ENCODE measurements at places on chromosomes 11 and 22. TPM values are rescaled to one million over a fixed set of nuclear protein-coding genes. Genes with fewer than 3 reads are reported as not detected.

DNA sequence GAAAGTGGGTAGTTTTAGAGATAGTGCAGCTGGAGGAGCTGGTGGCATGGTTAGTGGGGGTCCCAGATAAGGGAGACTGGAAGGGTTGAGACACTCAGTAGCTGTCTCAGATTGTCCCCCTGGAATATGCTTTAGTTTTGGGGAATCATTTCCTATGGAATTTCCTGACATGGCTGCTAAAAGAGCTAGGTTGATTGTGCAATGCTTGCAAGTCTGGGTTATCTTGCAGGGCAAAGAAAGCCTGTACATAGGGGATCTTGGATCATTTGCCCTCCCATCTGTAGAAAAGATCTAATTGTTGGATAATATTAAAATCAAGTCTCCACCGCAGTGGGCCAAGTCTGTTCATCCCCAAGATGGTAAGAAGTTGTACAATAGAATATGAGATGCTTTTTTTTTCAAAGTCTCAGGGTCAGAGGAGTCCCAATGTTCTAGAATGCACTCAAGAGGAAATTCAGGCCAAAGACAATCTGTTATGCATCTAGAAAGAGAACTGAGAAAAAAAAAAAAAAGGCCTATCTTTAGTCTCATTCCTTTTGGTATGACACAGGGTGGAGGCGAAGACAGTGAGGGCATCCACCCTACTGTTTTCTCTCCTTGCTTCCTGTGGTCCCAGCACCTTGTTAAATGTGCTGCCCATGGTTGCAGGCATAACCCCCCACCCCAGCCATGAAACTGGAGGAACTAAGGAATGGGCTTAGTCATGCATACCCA lies 20.2 kb downstream of the MS4A6E start:
- DNase-seq: no peak

RIMBP3C gene
- total RNA-seq: 0.22 TPM

DNA sequence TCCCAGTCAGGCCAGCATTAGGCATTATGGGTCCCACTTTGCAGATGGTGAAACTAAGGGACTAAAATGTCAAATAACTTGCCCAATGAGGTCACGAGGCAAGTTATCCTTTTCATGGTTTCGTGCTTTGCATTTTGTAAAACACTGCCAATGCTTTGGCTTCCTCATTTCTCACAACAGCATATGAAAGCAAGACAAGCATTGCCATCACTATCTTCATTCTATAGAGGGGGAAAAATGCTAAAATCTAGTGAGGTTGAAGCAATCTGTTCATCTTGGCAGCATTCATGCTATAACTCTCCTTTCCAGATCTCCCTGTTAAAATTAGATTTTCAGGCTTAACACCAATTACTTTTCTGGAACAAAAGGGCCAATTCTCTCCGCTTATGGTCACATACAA lies 14.8 kb downstream of the FAM181B start:
- no peak for DNase-seq

GRCh38 chr11:93850594-93851018 lies at the start of gene VSTM5:
VSTM5 (minus strand) TSS chr11:93850618; CDS start chr11:93850502, 116 bp downstream.
- DNase-seq: no peak

DNA sequence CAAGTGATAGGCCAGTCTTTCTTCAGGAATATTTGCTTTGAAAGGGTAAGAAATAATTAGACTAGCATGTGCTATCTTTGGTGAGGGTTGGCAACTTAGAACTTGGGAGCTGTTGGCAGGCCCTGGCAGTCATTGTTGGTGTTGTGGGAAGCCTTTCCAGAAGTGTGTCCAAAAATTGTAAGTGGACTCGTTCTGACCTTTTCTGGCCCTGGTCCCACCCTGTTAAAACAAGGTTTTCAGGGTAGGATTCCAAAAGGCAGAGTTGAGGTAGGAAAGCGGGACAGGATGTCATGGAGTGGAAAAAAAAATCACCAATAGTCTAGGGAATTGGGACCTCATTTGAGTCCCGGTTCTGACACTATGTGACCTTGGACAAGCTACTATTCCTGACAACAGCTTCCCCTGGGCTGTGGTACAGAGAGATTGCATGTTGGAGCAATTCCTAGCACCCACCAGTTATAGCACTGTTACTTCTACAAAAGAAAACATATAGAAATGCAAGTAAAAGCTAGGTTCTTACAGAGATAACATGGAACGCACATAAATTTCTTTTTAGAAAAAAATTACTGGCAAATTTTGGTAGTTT lies 299.3 kb upstream of the DDI1 start:
- DNase-seq: no peak

- peak; percentile 82 for DNase-seq
These were observed 6.6 kb downstream of the TSPAN4 start for GRCh38 chr11:849104-849824.

GRCh38 chr11:21628641-21629040 lies 564.2 kb upstream of the ANO5 start:
- DNase-seq: no peak

DNA sequence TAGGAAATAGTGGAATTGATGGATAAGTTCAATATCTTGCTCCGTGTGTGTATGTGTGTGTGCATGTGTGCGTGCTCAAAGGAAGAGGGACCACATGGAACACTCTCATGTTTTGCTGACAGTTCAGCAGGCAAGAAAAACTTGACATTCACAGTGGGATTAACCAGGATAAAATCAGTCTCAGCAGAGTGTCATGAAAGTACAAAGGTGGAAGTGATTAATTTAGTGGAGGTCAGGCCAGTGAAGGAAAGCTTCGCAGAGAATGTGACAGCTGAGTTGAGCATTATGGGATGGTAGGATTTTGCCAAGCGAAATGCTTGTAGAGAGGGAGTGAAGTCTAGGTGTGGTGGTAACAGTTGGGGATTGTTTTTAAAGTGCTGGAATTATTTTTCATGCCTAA lies 15.7 kb upstream of the FBXO3 start:
- no peak for DNase-seq

CNGA4 gene
- 0.20 TPM for total RNA-seq

MPPED1 gene
- total RNA-seq: 0.28 TPM

DNA sequence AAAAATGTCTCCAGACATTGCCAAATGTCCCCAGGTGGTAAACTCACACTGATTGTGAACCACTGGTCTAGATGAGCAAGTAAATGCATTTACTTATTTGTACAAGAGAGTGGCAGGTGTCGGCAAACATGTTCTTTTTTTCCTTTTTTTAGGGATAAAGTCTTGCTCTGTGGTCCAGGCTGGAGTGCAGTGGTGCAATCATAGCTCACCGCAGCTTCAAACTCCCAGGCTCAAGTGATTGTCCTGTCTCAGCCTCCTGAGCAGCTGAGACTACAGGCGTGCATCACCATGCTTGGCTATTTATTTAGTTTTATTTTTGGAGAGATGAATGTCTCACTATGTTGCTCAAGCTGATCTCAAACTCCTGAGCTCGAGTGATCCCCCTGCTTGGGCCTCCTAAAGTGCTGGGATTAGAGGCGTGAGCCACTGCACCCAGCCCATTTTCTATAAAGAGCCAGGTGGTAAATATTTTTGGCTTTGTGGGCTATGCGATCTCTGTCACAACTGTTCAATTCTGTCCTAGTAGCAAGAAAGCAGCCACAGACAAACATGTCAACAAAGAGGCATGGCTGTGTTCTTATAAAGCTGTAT lies 1.4 kb downstream of the VPREB1 start:
- no peak for DNase-seq

- no peak for DNase-seq
These were observed 26.5 kb downstream of the PGA5 start for GRCh38 chr11:61267437-61267841.

TENM4 gene
- total RNA-seq: 4.3 TPM

- DNase-seq: no peak
These were observed 124.3 kb downstream of the DBX1 start for GRCh38 chr11:20035701-20036601.

OR5W2 gene
- not detected for total RNA-seq

GRCh38 chr11:85947431-85948272 lies 92.5 kb downstream of the CCDC83 start:
- no peak for DNase-seq

HORMAD2 gene
- not detected for total RNA-seq

ACR gene
- total RNA-seq: not detected

DNA sequence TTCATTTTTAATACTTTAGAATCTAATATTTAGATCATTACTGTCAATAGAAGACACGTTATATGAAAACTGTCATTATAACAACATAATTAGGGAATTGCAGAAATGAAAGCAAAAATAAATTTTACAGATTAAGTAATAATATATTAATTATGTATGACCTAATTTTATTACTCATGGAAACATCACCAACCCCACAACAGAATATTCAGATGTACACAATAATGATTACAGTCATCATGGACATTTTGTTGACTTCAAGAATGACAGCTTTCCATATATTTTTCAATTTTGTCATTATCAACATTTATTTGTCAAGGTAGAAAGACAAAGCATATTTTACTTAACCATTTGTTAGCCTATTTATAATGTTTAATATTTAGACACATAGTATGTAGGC lies 119.9 kb downstream of the MAML2 start:
- no peak for DNase-seq

DNA sequence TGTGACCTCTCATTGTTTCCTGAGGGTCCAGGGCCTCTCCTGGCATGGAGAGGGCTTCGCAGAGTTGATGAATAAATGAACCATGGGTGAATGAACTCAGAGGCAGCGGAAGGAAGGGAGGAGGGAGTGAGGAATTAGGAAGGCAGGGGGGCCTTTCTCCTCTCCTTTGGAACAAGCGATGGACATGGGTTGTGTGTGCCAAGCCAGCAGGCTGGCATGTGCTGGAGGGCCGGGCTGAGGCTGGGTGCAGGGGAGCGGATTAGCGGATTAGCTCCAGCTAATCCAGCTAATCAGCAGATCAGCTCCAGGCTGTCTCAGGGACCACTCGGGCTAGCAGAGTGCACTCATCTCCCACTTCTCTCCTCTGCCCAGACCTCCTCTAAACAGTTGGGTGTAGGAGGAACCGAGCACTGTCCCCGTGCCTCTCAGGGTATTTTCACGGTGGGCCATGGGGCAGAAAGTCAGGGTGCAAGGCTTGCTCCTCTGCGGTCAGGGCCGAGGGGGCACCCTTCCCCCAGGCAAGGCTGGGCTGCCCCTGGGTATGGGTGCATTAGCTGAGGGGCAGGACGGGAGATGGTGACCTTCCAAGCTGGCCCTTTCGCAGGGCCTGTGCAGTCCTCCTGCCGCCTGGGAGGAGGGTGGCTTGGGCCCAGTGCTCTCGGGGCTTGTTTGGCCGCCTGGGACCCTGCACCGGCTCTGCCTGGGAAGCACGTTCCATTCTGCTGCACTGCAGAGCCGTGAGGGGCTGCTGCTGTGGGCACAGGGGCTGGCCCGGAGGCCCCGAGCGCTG lies 120.3 kb upstream of the B3GAT1 start:
- DNase-seq: peak; percentile 17

- DNase-seq: peak; percentile 60
These were observed 179.2 kb upstream of the ZBED5 start for GRCh38 chr11:11036848-11037732.

GRCh38 chr11:70643642-70644041 lies 245.3 kb downstream of the CTTN start:
- no peak for DNase-seq

DNA sequence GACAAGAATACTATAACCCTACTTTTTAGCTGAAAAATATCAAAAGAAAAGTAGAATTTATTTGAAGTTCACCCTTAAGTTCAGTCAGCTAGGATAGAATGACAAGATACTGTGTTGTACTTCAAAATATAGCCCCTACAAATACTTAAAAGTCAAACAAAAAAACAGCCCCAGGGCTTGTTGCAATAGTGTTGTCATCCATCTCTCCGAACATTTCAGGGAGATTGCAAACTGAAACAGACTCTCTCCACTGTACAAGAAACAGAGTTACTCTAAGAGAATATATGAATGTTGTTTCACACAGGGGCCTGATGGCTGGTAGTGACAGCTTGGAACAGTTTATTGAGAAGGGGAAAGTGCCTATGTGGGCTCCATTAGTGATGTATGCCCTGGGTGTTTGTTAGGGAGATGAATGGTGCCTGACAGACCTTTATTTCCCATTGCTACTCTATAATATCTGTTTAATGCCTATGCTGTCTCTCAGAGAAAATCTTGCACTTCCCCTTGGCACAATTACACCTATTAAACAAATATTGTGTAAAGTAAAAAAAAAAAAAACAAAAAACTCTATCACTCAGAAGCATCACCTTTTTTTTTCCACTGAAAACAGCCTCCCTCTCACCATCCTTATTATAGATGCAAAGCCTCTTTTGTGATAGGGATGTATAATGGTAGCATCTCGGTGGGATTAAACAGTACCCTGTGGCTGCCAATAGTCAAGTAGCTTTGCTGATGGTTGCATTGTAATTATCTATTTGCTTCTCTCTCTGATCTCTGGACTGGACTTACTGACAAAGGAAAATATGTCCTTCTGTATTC lies 506.3 kb upstream of the LUZP2 start:
- DNase-seq: no peak

OR4D5 gene
- not detected for total RNA-seq

TEX12 gene
- 0.31 TPM for total RNA-seq

DNA sequence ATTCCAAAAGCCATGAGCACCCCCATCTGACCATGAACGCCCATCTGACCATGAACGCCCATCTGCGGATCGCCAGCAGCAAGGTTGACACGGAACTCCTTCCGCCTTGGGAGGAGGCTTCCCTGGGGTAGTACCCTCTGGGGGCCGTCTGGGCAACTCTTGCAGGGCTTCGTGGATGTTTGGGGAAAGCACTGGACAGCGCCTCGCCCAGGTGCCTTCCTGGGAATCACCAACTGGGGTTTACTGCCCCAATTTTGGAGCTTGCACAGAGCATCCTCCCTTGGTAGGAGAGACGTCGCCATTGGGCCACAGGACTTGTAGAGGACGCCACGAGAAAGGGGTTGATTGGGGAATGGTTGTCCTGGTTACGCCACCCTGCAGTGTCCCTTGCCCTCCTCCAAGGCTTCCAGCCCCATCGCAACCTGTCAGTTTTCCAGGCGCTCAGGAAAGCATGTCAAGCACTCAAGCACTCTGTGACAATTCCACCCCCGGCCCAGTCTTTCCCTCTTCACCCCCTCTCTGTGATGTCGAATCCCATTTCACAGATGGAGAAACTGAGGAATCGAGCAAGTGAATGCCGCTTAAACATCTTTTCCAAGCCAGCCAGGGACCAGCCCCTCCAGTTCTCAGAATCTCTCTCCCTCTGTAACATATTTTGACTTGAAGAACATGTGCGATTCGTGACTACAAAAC lies 914 bp upstream of the PRDM11 start:
- DNase-seq: peak; percentile 87

GRCh38 chr11:35012467-35013191 lies 96.2 kb downstream of the PDHX start:
- DNase-seq: no peak

DNA sequence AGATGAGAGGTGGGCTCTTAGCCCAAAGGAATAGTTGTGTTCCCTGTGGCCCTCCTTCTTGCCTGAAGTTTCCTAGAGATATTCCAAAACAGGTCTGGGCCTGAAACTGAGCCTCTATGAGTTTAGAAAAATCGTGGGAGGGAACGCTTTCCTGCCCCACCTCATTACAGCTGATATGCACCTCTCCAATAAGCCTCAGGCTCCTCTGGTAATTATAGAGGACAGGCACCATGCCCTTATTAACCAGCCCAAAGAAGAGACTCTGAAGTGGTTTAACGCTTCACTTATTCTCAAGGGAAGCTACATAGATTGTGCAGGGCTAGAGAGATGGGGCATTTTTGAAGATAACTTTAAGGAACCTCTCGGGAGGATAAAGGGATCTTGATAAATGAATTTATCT lies 3.4 kb upstream of the MPZL2 start:
- DNase-seq: no peak

GAL gene
- 65.2 TPM for total RNA-seq

GRCh38 chr11:6319704-6320410 lies 444 bp downstream of the CAVIN3 start:
- DNase-seq: peak; percentile 89

NEFH gene
- total RNA-seq: 5.8 TPM

- no peak for DNase-seq
These were observed 204.4 kb downstream of the FAM76B start for GRCh38 chr11:95585069-95585751.

SLC22A25 gene
- not detected for total RNA-seq

Data from H9 (cell line).